ENCODE measurements at places on chromosomes 1 and 21.

DNA sequence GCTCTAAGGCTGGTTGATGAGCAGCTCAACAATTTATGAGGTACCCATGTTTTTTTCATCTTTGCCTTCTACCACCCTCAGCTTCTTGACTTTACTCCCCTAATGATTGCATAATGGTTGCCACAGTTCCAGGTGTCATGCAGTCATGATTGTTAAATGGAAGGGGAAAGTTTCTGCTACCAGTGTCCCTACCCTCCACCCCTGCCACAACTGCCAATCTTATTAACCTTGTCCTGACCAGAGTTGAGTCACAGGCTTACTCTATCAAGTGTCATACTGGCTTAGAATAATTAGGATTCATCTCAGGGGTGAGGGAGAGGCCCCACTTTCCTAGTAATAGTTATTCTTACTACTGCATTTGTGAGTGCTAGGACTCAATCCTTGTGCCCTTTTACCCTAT, 7.9 kb upstream of the FUBP1 start:
- DNase-seq = no peak

DNA sequence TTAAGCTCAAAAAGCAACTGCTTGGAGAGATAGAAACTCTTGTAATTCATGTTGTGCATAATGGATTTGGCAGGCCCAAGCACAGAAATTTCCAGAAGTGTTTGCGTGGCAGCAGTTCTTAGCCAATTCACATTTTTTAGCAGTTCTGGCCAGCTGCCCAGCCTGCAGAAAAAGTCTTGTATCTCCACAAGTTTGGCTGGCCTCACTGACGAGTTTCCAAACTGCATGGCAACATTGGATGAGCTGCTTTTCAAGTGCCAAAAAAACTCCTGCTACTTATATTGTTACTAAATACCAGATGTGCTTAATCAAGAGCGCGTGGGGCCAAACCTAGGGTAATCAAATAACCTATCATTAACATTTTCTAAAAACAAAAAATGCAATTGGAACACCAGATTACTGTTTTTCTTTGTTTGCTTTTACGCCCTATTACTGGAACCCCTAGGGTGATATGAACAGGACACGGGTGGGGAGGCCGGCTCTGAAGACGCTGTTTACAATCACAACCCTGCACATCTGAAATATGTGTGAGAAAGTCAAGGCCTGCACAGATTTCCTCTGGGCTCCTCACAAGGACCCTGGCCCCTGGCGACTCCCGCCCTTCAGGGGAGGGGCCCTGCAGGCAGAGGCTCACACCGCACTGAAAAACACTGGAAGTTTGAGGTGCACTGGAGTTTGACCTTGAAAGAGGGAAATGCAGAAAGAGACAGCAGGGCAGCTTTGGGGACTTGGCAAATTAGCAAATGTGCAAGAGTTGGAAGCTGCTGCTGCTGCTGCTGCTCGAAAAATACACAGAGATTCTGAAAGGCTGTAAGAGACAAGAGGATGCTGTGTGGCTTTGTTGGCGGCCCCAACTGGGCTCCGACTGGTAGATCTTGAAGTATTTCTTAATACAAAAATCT, 55.2 kb upstream of the TARBP1 start:
- no peak for DNase-seq

GRCh38 chr1:159838715-159839114, 12.0 kb downstream of the SLAMF8 start:
- no peak for DNase-seq

DNA sequence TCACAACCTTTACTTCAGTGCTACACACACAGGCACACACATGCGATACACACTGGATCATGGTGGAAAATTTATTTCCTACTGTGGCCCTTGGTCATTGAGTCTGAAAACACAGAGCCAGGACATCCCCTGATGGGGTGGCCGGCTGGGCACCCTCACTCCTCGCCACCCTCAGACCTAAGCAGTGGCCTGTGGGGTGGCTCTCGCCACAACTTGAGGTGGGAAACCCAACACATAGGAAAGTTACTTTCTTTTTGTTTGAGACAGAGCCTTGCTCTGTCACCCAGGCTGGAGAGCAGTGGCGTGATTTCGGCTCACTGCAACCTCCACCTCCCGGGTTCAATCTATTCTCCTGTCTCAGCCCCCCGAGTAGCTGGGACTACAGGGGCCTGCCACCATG, 19.4 kb downstream of the CRYAA start:
- DNase-seq = no peak

DNA sequence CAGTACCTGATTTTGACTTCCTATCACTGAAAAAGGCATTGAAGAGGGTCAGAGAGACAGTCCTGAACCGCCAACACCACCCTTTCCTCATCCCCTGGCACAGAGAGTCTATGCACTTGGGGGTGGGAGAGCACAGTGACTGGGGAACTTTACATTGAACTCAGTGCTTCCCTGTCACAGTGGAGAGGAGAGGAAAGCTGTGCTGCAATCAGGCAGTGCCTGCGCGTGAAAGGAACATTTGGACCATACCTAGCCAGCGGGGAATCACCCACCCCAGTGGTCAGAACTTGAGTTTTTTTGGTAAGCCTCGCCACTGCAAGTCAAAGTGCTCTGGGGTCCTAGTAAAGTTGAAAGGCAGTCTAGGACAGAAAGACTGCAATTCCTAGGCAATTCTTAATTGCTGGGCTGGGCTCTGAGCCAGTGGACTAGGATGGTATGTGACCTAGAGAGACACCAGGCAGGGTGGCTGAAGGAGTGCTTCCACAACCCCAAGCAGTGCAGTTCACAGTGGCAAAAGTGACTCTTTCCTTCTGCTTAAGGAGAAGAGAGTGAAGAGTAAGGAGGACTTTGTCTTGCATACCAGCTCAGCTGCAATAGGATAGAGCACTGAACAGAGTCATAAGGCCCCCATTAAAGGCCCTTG, 9.4 kb upstream of the HENMT1 start:
- no peak for DNase-seq

GRCh38 chr21:19224090-19224489, 820.5 kb upstream of the TMPRSS15 start:
- no peak for DNase-seq

DNA sequence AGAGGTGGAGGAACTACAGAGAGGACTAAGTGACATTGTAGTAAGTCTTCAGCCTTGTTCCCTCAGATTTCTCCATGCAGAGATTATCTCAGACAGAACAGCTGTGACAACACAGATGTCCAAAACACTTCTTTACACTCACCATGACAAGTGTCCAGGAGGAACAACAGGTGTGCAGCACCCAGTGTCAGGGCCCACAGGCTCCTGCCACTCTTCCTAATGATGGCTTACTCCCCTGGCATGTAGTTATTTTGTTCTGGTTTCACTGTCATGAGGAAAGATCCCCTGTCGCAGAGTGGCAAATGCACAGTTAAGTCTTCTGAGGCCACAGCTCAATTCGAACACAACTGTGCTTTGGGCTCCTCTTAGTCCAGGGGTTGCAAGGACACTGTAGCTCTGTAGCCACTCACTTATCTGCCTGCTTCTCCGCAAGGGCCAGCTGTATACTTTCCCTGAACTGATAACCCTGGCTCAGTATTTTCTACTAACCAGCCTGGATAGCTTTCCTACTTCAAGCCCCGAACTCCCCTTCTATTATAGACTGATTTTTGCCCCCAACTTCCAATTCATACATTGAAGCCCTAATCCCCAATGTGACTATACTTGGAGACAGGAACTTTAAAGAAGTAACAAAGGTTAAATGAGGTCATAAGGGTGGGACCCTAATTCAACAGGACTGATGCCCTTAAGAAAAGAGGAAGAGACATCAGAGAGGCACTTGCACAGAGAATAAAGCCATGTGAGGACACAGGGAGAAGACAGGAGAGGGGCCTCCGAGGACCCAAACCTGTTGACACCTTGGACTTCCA, 11.1 kb downstream of the PDZK1 start:
- DNase-seq = no peak

DNA sequence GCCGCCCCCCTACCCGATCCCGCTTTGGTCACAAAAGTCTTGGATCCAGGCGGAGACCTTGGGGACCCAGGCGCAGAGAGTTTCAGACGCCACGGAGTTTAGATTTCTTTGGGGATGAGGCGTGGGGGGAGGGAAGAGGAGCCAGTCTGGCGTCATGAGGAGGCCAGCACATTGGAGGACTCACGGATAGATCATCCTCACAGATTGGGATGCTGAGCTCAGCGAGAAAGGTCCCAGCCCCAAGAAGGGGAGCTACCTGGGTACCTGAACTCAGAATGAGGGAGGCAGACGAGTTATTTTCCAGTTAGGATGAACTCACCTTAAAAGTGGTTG, 393 bp downstream of the ELAPOR1 start:
- no peak for DNase-seq

GRCh38 chr1:87869567-87869966, 540.9 kb downstream of the LMO4 start:
- DNase-seq = no peak

- DNase-seq = no peak
Observed at GRCh38 chr1:178612261-178612660, 99.4 kb downstream of the TEX35 start.

GRCh38 chr1:6127587-6128163, 52.4 kb downstream of the CHD5 start:
- DNase-seq = peak; percentile 90

- DNase-seq = peak; percentile 83
Observed at GRCh38 chr1:111334169-111334568, 43.5 kb downstream of the CHIA start.

GRCh38 chr1:15352128-15352957, 57.3 kb upstream of the EFHD2 start:
- peak; percentile 79 for DNase-seq

- DNase-seq = no peak
Observed at GRCh38 chr1:119374208-119374874, 5.8 kb downstream of the HAO2 start.

GRCh38 chr21:37878946-37879660, 37.2 kb downstream of the KCNJ6 start:
- no peak for DNase-seq
